H1 (cell line): ENCODE measurements at places on chromosomes 16 and 17. TPM values are rescaled to one million over a fixed set of nuclear protein-coding genes. Genes with fewer than 3 reads are reported as not detected.
A peak's percentile ranks its signal among the peaks of the same experiment; 100 is the strongest.

- H3K4me1 ChIP-seq, result no peaks in the 10 kb centered on the region
- H3K4me3 ChIP-seq, result no peak overlapping the region
- no peak for DNase-seq
- H3K27ac ChIP-seq, result no peak overlapping the region
- H3K36me3 ChIP-seq, result peaks cover 31% of the 10 kb centered on the region
Measured at GRCh38 chr17:76405967-76406647, 21.7 kb downstream of the SPHK1 start.

- peak; percentile 16 for DNase-seq
- no peaks in the 10 kb centered on the region for H3K36me3 ChIP-seq
- H3K27me3 ChIP-seq, result no peaks in the 10 kb centered on the region
- H3K27ac ChIP-seq, result no peak overlapping the region
- peaks cover 7% of the 10 kb centered on the region for H3K4me1 ChIP-seq
- H3K4me3 ChIP-seq, result no peak overlapping the region
Measured at GRCh38 chr17:34130544-34130943, 124.5 kb upstream of the CCL2 start.

- no peak overlapping the region for H3K27ac ChIP-seq
- H3K4me3 ChIP-seq, result no peak overlapping the region
- H3K36me3 ChIP-seq, result peaks cover 65% of the 10 kb centered on the region
- H3K4me1 ChIP-seq, result peaks cover 10% of the 10 kb centered on the region
- no peaks in the 10 kb centered on the region for H3K27me3 ChIP-seq
Measured at GRCh38 chr17:63833026-63833740, 5.7 kb upstream of the FTSJ3 start.

GRCh38 chr17:38751144-38751807 lies 1.3 kb upstream of the PSMB3 start:
- H3K27me3 ChIP-seq, result no peaks in the 10 kb centered on the region; the same call in 1 of the 2 replicates
- H3K36me3 ChIP-seq, result peaks cover 10% of the 10 kb centered on the region
- peak overlapping the region; percentile 66 for H3K4me3 ChIP-seq
- H3K4me1 ChIP-seq, result peaks cover 8% of the 10 kb centered on the region

DNA sequence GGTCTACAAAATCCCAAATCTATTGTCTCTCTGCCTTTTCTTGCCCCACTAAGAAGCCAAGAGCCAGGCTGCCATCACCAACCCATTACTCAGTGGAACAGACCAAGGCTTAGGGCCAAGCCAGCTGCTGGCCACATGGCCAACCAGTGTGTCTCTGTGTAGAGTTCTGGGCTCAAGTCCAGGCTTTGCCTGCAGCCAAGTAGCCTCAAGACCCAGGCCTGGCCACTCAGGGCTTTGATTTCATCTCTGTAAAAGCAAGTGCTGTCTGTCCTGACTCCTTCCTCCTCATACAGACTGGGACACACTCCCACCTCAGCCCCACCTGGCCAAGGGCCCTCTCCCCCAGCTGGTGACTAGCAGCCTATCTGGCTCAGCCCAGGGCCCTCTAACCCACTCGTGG lies 14.6 kb downstream of the SREBF1 start:
- H3K27me3 ChIP-seq, result no peaks in the 10 kb centered on the region
- DNase-seq, result no peak
- peaks cover 28% of the 10 kb centered on the region for H3K36me3 ChIP-seq
- no peak overlapping the region for H3K27ac ChIP-seq
- no peak overlapping the region for H3K4me3 ChIP-seq

- no peaks in the 10 kb centered on the region for H3K4me1 ChIP-seq
- no peaks in the 10 kb centered on the region for H3K36me3 ChIP-seq
- no peaks in the 10 kb centered on the region for H3K27me3 ChIP-seq
- no peak overlapping the region for H3K4me3 ChIP-seq
- no peak for DNase-seq
- no peak overlapping the region for H3K27ac ChIP-seq
Measured at GRCh38 chr17:22128171-22128570, 435.8 kb downstream of the KCNJ18 start.

DNA sequence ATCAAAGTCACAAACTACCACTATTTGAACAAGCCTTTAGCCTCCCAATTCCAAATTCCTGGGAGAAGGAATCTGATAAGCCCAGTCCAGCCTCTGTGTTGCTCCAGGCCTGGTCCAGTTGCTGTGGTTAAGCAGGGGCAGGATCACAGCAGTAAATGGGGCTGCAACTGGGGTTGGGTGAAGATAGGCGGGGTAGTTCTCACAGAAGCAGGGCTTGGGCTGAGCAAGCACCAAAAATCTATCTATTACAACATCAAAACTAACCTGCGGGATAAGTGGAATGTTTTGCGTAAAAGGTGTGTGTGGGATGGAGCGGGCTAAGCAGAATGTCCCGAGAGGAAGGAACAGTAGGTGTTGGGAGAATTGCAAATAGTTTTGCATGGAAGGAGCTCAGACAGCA lies 23.0 kb upstream of the RNF135 start:
- H3K27ac ChIP-seq, result no peak overlapping the region
- DNase-seq, result no peak

DNA sequence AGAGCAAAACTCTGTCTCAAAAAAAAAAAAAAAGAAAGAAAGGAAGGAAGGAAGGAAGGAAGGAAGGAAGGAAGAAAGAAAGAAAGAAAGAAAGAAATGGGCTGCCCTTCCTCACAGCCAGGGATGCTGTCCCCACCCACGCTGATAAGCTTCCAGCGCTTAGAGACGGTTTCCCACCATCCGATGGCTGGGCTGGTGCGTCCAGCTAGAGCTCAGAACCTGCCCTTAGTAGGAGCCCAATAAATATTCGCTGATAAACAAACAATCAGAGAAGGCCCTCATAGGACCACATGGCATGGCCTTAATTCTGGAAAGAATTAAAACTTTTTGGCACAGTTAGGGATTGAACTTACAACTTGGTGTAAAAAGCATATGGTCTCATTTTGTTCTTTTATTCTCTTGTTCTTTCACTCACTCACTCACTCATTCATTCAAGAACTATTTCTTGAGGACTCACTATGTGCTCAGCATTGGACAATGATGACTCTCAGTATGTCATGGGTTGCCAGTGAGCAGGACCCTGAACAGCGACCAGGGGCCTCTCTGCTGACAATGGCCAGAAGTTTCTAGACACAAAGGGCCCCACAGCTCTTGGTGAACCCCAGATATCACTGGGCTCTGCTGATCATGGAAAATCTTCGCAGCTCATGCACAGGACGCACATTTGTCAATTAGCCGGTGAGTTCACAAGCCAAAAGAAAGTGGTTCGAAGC lies 32.5 kb upstream of the TNRC6C start:
- no peaks in the 10 kb centered on the region for H3K36me3 ChIP-seq
- no peak overlapping the region for H3K4me3 ChIP-seq
- no peak for DNase-seq
- H3K27me3 ChIP-seq, result no peaks in the 10 kb centered on the region
- H3K27ac ChIP-seq, result no peak overlapping the region

DNA sequence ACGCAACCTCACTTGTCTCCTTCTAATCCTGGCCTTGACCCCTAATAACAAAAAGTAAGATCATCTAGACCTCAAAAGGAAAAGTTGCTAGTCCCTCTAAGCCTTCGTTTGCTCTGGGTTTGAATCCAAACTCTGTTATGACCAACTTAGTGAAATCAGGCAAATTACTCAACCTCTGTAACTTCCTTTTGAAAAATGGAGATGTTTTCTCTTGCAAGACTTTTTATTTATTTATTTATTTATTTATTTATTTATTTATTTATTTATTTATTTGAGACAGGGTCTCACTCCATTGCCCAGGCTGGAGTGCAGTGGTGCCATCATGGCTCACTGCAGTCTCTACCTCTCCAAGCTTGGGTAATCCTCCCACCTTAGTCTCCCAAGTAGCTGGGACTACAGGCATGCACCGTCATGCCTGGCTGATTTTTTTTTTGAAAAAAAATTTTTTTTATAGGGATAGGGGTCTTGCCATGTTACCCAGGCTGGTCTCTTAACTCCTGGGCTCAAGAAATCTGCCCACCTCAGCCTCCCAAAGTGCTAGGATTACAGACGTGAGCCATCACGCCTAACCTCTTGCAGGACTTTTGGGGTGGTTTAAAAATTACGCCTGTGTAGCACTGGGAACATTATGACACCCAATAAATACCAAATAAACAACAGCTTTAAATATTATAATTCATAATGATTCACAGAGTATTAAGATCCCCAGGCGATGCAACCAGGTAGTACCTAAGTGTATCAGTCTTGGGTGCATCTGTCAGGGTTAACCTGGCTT lies 63.4 kb downstream of the PITPNC1 start:
- H3K27ac ChIP-seq, result no peak overlapping the region
- H3K4me3 ChIP-seq, result no peak overlapping the region
- H3K36me3 ChIP-seq, result no peaks in the 10 kb centered on the region
- DNase-seq, result no peak

- no peak overlapping the region for H3K27ac ChIP-seq
- H3K36me3 ChIP-seq, result no peaks in the 10 kb centered on the region
- DNase-seq, result no peak
- no peaks in the 10 kb centered on the region for H3K27me3 ChIP-seq
- no peak overlapping the region for H3K4me3 ChIP-seq
Measured at GRCh38 chr17:77303620-77304019, 162.9 kb downstream of the SEC14L1 start.

- peaks cover 4% of the 10 kb centered on the region; the same call in 1 of the 2 replicates for H3K36me3 ChIP-seq
- no peaks in the 10 kb centered on the region for H3K27me3 ChIP-seq
- DNase-seq, result peak; percentile 51
- H3K27ac ChIP-seq, result no peak overlapping the region
- H3K4me3 ChIP-seq, result no peak overlapping the region
Measured at GRCh38 chr16:48353565-48354163, 31.5 kb downstream of the SIAH1 start.

DNA sequence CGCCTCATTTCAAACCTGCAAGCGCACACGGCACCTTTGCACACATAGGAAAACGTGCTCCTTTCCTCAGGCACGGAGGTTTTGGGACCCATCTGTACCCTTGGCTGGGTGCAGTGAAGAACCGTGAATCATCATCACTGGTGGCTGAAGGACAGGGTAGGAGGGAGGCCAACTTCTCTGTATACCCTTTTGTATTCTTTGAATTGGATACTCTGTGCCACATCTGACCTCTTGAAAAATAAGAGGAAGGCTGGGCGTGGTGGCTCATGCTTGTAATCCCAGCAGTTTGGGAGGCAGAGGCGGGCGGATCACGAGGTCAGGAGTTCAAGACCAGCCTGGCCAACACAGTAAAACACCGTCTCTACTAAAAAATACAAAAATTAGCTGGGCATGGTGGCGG lies 11.7 kb downstream of the GPRC5B start:
- no peak overlapping the region for H3K4me3 ChIP-seq
- H3K27ac ChIP-seq, result no peak overlapping the region

DNA sequence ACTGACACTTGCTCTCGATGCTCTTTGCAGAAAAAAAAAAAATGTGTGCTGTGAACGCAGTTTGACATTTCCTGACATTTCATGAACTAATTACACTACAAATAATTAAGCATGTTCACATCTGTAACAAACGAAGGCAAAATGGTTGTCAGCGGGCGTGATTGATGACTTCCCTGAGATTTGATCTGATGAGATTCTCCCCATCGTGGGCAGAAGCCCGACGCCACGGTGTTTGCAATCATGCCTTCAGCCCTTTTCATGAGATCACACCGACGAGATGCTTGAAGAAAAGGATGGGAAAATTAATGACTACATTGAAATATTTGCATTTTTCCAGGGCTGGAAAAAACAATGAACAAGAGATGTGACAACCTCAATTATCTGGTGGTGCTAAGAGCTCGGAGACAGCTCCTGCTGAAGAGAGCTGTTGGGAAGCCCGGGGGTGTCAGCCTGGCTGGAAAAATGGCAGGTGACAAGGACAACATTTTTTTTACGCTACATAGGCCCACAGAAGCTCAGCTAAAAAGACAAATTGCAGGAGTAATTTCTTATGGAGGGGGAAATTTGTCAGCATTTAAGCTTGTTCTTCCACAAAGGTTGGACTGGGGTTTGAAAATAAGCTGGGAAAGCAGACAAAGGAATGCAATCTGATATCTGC lies 259.4 kb upstream of the IRX3 start:
- no peaks in the 10 kb centered on the region for H3K4me1 ChIP-seq
- H3K27ac ChIP-seq, result no peak overlapping the region
- H3K27me3 ChIP-seq, result no peaks in the 10 kb centered on the region
- no peak overlapping the region for H3K4me3 ChIP-seq
- no peaks in the 10 kb centered on the region for H3K36me3 ChIP-seq

DNA sequence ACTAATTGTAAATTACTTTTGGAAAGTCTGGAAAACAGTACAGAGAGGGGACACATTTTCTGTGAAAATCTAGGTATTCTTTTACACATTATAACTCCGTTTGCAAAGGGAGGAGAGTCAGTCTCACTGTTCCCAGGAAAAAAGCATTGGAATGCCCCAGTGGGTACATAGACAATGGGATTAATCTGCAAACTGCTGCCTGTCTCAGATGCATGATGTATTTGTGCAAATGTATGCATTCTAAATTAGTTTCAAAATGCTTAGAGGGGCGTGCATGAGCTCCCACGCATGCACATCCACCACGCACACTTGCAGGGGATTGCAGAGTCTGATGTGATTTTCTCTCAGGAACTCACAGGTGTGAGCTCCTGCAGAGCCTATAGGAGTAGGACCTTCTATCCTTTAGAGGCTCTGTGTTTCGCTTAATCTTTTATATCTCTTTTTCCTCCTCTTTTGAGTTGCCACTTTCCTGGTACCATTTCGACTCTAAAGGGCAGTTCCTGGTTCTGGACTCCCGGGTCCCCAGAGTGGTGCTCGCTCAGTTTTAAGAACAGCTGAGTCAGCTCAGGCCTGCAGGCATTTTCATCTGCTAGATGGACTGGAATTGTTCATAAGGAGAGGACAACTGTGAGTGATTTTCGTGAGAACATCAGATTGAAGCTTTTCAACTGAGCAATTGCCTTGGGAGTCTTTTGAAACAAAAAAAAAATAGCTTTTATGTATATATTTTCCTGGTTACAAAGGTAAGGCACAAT lies 1.1 kb downstream of the BCO1 start:
- no peaks in the 10 kb centered on the region; the same call in none of the 2 replicates for H3K4me1 ChIP-seq
- no peaks in the 10 kb centered on the region for H3K36me3 ChIP-seq
- no peak for DNase-seq
- H3K27me3 ChIP-seq, result no peaks in the 10 kb centered on the region
- H3K27ac ChIP-seq, result no peak overlapping the region
- no peak overlapping the region for H3K4me3 ChIP-seq

GRCh38 chr16:86354641-86355513 lies 155.4 kb upstream of the FOXF1 start:
- H3K4me1 ChIP-seq, result no peaks in the 10 kb centered on the region
- no peaks in the 10 kb centered on the region for H3K27me3 ChIP-seq

GRCh38 chr16:14472357-14472756 lies 157.7 kb downstream of the PARN start:
- no peaks in the 10 kb centered on the region for H3K27me3 ChIP-seq
- H3K4me3 ChIP-seq, result no peak overlapping the region
- H3K4me1 ChIP-seq, result no peaks in the 10 kb centered on the region
- DNase-seq, result no peak
- H3K27ac ChIP-seq, result no peak overlapping the region

GRCh38 chr16:54266363-54266955 lies 20.1 kb downstream of the IRX3 start:
- H3K27me3 ChIP-seq, result no peaks in the 10 kb centered on the region
- no peak overlapping the region for H3K4me3 ChIP-seq
- no peak overlapping the region for H3K27ac ChIP-seq
- no peaks in the 10 kb centered on the region for H3K36me3 ChIP-seq
- DNase-seq, result no peak

Gene C17orf107
- 0.38 and 0.39 TPM in 2 replicates for total RNA-seq

Gene VAT1L
- 48.2 and 49.6 TPM in 2 replicates for total RNA-seq

Gene YBX2
- total RNA-seq, result 27.6 and 30.5 TPM in 2 replicates

Gene KRTAP1-5
- not detected in 2 replicates for total RNA-seq

Gene KLHL10
- total RNA-seq, result 0.19 TPM in 1 of 2 replicates, not detected in the other

Gene MT3
- total RNA-seq, result not detected in 2 replicates

Gene C17orf100
- total RNA-seq, result 1.6 and 2.8 TPM in 2 replicates

Gene PYDC1
- total RNA-seq, result 3.0 and 3.5 TPM in 2 replicates

Gene KCNJ12
- total RNA-seq, result 1.3 and 1.5 TPM in 2 replicates

Gene KRTAP4-4
- not detected in 2 replicates for total RNA-seq

Gene PIK3R5
- total RNA-seq, result 4.3 and 4.5 TPM in 2 replicates

Gene NPIPA3
- 8.6 and 10.5 TPM in 2 replicates for total RNA-seq

Gene SPATA22
- total RNA-seq, result not detected in 2 replicates

Gene PTX4
- not detected in 2 replicates for total RNA-seq

Gene CIBAR2
- not detected in 2 replicates for total RNA-seq

Gene HEATR9
- total RNA-seq, result not detected in 2 replicates
